ENCODE measurements at places on chromosomes 12 and 14.

DNA sequence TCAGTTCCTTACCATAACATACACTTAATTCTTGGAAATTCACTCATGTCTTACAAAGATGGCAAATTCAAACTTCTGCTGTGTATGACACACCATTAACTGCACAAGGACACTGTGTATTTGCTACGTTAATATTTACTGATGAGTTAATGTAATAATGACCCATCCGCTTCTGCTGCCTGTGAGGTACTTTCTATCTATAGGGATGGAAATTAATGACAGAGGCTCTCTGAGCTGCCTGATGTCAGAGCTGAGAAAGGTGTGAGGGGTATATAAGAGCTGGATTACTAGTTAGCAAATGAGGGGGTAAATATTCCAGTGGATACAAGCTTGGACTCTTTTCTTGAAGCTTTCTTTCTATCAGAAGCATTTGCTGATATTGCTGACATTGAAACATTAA is at the start of gene IAPP:
IAPP (plus strand) TSS at position 301 of the 400 bp plus-strand sequence. CDS start 450 bp downstream, outside the sequence.
- DNase-seq, result no peak

GRCh38 chr12:52826611-52827498 is 7.3 kb downstream of the KRT79 start:
- no peak for DNase-seq

GRCh38 chr12:116171549-116171948 is 105.9 kb downstream of the MED13L start:
- DNase-seq, result peak; percentile 20

DNA sequence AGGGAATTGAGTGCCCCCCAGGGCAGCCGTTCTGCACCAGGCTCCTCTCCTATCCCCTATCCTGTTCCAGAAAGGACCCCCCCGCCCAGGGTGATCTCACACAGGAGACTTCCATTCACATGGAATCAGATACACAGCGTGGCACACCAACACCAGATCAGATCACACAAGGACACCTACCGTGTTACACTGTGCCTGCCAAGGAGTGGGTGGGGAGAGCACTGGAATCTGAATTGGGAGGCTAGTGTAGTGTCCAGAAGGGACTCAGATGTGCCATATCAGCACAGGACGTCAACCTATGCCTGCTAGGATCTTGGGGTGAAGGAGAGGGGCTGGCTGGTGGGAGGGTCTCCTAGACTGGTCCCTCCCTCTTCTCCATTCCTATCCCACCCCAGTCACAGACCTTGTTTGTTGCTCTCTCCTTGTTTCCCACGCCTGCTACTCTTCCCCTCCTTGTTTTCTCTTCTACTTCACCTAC is 2.3 kb downstream of the PTMS start:
- DNase-seq, result no peak

- no peak for DNase-seq
These were observed 185.3 kb downstream of the MED13L start for GRCh38 chr12:116092162-116092561.

DNA sequence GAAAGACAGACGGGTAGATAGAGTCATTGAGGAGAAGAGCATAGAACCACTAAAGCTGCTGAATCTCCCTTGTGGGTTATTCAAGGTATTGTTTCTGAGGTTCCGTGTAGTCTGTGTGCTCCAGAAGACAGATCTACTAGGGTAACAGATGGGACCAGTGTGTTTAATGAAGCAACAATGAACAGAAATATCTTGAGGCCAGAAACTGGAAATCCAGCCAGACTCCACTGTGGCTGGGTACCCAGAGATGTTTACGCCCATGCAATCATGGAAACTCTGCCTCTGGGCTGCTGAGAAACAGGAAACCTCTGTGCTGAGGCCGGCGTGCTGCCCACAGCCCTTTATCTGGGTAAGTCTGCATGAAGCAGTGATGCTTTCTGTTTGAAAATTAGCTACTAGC is 8.3 kb downstream of the PROX2 start:
- no peak for DNase-seq

GRCh38 chr14:91159906-91160305 is 46.0 kb downstream of the DGLUCY start:
- DNase-seq, result no peak

- DNase-seq, result no peak
These were observed 2.3 kb downstream of the YY1 start for GRCh38 chr14:100241279-100241678.

GRCh38 chr12:52615208-52615868 is 3.0 kb downstream of the KRT73 start:
- peak; percentile 10 for DNase-seq

- no peak for DNase-seq
These were observed 56.2 kb downstream of the ARL6IP4 start for GRCh38 chr12:123036466-123037285.

GRCh38 chr14:103545219-103545914 is 16.4 kb downstream of the TRMT61A start:
- no peak for DNase-seq

DNA sequence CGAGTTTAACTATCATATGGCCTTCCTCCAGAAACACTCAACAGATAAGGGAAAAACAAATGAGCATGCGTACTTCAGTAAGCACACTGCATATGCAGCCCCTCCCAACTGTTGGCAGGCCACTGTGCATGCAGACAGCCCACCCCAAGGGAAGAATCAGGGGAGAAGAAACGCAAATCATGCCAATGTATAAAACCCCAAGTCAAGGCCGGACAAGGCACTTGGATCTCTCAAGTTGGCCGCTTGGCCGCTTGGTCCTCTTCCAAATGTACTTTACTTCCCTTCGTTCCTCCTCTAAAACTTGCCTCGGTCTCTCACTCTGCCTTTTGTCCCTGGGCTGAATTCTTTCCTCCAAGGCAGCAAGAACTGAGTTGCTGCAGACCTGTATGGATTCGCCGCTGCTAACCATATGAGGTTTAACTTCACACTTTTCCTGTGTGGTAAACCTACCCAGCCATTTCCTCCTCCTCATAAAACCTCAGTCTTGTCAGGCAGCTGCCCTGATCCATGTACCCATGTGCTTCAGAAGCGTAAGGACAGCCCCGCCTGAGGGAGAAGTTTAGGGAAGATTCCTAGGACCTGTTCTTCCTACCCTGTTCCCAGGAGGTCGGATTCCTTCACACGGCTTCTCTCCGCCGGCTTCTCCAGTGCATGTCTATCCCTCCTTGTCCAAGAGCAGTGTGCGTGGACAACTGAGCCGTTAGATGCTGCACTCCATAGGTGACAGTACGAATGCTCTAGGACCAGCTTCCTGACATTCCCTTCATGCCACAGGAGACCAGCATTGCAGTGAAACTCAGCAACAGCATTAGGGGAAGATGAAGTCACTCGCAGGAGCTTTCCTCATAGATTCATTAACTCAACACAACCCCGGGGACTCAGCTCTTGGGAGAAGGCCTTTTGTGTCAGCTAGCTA is 188.0 kb downstream of the MON2 start:
- no peak for DNase-seq

DNA sequence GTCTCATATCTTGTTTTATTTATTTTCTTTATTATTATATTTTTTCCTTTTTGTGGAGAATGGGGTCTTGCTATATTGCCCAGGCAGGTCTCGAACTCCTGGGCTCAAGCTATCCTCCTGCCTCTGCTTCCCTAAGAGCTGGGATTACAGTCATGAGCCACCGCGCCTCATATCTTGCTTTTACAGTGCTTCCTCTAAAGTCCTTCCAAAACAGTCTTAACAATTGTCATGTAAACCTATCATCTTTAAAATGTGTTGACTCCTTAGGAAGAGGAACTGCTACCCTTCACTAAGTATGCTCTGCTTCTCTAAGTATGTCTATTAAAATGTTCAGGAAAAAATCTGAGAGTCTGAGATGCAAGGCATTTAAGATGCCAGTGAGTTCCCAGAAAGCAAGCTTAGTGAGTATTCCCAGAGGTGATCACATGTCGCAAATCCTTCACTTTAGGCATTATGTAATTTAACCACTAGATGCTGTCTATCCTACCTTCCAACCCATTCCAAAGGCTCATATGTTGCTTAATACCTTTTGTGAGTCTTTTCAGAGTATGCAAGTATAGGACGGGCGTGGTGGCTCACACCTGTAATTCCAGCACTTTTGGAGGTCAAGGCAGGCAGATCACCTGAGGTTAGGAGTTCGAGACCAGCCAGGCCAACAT is 19.7 kb upstream of the FOXJ2 start:
- DNase-seq, result no peak

DNA sequence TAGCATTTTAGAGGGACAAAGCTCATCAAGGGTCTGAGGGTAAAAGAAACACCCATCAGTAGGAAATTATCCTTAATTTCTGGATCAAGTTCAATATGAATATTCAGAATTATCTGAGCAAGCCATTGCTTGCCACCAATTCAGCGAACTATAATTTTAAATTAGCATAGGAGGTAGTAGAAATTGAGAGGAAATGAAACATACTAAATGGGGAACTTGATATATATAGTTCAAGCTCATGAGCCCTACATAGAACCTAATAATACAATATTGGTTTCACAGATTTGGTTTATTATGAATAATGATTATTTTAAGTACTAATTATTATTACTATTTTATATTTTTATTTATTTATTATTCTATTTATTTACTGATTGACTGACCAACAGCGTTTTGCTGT is 42.1 kb upstream of the GXYLT1 start:
- DNase-seq, result no peak

DNA sequence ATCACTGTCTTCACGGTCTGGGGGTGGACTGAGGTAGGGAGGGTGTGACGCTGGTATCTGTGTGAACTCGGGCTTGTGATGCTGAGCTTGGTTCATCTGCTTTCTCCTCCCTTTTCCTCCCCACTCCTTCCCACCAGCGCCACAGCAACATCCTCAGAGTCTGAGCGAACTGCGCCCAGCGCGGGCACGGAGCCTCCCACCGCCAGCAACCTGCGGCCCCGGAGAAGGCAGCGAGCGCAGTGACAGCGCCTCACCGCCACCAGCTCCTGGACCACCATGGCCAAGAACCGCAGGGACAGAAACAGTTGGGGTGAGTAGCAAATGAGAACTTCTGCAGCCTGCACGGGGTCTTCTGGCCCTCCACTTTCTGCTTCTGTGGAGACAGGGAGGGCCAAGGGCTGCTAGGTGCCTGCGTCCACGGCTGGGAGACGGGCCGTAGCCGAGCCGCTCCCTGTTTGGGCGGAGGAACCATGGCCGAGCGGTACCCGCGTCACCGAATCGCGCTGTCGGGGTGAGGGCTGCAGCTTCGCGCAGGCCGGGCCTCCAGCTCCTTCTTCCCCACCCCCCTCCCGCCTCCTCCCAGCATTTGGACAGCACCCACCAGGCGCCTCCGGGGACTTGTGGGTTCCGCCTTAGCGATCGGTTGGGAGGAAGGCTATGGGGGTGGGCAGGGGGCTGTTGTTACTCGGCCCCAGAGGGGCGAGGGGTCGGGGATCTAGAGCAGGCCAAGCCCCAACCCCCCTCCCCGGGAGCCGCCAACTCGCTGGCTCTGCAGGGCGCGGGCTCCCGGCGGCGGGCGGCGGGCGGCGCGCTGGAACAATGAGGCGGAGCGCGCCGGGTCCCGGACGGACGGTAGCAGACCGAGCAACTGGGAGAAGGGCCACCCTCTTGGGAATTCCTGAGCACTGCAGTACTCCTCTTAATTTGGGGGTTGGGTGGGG is at the start of gene ATL1:
ATL1 (plus strand) TSS at position 156 of the 941 bp plus-strand sequence; CDS start at position 277, 121 bp downstream.
- peak; percentile 71 for DNase-seq

DNA sequence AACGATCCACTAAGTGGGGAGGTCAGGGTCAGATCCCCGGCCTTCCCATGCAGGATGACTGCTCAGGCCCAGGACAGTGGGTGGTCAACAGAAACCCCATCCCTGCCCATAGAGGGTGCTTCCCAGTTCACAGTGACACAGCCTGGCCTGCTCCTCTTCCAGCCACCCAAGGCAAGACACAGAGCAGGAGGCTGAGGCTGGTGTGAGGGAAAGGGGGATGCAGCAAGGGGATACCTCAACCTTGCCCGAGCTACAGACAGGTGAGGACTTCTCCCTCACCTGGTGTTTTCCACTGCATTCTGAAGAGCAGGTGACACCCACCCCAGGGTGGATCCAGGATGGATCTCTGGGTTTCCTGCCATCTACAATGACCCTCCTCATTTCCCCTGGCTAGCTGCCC is 106.7 kb downstream of the KIF26A start:
- DNase-seq, result no peak

- DNase-seq, result no peak
These were observed 72.2 kb downstream of the TSPAN8 start for GRCh38 chr12:71085575-71085974.

DNA sequence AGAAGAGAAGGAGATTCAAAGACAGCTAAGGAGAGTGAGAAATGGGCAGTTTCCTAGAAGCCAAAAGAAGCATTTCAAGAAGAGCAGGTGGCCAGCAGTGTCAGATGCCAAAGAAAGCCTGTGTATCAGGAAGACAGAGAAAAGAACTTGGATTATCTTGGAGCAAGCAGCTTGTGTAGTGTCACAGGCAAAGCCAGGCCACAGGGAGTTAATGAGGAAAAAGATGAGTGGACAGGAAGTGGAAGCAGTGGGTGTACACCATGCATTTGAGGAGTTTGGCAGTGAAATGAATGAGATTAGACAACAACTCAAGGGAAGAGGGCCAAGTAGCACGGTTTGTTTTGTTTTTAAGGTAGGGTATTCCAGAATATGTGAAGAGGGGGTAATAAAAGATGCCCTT is 5.6 kb upstream of the MYH7 start:
- DNase-seq, result no peak

DNA sequence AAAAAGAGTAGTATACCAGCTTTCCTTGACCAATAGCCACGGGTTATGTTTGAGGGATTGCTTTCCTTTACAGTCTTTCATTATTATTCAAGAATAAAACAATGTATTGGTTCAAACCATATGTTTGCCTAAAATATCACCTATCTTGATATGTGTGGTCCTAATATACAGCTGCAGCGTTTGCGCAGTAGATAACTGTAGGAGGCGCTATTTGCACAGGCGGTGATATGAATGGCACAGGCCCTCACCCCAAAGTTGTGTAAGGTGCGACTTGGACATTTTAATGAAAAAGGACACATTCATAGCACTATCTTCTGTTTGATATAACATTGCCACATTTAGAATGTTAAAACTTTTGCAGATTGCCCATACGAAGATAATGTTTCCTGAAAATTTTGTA is 298.4 kb downstream of the TRHDE start:
- DNase-seq, result peak; percentile 13

- no peak for DNase-seq
These were observed 20.9 kb downstream of the KMT2D start for GRCh38 chr12:49039421-49040363.

DNA sequence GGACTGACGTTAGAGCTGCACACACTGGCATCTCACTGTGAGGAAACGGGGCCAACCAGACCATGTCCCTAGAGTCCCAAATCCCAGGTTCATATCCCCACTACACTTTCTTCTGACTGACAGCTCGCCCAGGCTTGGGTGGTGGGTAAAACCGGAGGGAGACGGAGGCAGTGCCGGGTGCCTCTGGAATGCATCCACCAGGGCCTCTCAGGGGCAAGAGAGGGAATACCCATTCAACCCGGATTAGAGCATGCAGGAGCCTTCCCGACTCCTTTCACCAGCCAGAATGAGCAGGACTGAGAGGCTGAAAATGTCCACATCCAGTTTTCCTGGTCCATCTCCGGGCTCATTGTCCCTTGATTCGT is 297.2 kb downstream of the ADGRD1 start:
- no peak for DNase-seq

GRCh38 chr12:53748072-53748840 is 3.5 kb downstream of the CISTR start:
- DNase-seq, result no peak

Measured in ELR (cell line).